ENCODE measurements at places on chromosomes 13 and 19. TPM values are rescaled to one million over a fixed set of nuclear protein-coding genes. Genes with fewer than 3 reads are reported as not detected.

Gene PTH2
- not detected for total RNA-seq

Gene TYROBP
- total RNA-seq, result 14.1 TPM

Gene PCDH20
- total RNA-seq, result 7.7 TPM

Gene NANOS2
- total RNA-seq, result not detected

Gene PSG11
- 0.10 TPM for total RNA-seq

Gene LILRB1
- total RNA-seq, result 0.49 TPM

Gene KRI1
- total RNA-seq, result 12.0 TPM

Gene NRTN
- total RNA-seq, result 2.2 TPM

Gene SIGLECL1
- not detected for total RNA-seq

Gene LRRC8E
- total RNA-seq, result 3.9 TPM

Gene PRTN3
- 28.9 TPM for total RNA-seq

Gene TNNI3
- 0.89 TPM for total RNA-seq

Gene IGSF23
- total RNA-seq, result not detected

Gene ZNF580
- 4.0 TPM for total RNA-seq

Gene FGF21
- total RNA-seq, result not detected

Gene ZNF30
- total RNA-seq, result 3.2 TPM

Gene PRR12
- 6.9 TPM for total RNA-seq

Gene ZNF541
- total RNA-seq, result 0.10 TPM

Gene RASIP1
- 6.5 TPM for total RNA-seq

Gene ZNF583
- 6.3 TPM for total RNA-seq

Gene NMRK2
- 3.6 TPM for total RNA-seq

Gene PRR19
- total RNA-seq, result 0.20 TPM

Gene SLC10A2
- not detected for total RNA-seq

Data from skin of body (tissue), 3 donors.